T-helper 2 cell (primary cell): ENCODE measurements at places on chromosomes 2 and 18.

GRCh38 chr2:29063056-29063455 is 11.3 kb downstream of the PCARE start:
- no peak for DNase-seq

DNA sequence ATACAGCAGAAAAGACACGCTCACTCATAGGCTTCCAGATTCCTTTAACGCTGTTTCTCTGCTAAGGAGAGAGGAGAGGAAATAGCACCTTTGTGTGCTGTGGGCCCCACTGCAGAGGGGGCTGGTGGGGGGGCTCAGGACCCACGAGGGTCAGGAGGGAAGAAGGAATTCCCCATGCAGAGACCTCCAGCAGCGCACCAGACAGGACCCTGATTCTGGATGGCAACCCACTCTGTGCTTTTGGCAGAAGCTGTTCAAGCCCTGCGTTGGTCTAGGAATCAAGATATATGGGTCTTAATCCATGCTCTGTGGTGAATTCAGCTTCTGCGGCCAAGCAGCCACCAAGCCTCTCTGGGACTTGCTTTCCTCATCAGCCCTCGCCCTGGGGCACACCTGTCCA is 31.0 kb downstream of the MYCN start:
- no peak for DNase-seq

DNA sequence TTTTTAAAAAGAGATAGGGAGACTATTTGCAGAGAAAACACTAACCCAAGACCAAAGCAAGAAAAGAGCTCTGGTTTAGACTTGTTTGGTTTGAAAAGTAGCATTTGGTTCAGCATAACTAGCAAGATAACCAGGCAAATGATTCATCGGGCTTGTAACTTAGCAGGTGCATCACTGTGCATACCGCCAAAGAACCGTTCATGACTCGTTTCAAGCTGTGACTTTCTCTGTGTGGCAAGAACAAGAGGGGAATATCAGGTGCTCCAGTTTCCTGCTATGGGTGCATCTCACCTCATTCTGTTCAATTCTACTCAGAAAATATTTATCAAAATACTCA is 244.9 kb downstream of the ETAA1 start:
- no peak for DNase-seq

DNA sequence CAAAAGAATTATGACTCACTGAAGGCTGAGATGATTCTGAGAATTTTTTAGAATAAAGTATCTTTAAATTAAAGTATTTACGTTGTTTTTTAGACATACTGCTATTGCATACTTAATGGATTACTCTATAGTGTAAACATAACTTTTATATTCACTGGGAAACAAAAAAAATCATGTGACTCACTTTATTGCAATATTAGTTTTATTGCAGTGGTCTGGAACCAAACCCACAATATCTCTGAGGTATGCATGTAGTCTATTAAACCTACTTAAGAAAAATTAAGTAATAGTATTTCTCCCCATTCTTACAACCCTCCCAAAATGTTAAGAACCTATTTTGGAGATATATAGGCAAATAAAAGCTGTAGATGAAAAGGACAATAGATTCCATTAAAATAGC is 142.9 kb upstream of the ZNF521 start:
- no peak for DNase-seq

GRCh38 chr18:28576941-28577340 is 400.0 kb upstream of the CDH2 start:
- no peak for DNase-seq

DNA sequence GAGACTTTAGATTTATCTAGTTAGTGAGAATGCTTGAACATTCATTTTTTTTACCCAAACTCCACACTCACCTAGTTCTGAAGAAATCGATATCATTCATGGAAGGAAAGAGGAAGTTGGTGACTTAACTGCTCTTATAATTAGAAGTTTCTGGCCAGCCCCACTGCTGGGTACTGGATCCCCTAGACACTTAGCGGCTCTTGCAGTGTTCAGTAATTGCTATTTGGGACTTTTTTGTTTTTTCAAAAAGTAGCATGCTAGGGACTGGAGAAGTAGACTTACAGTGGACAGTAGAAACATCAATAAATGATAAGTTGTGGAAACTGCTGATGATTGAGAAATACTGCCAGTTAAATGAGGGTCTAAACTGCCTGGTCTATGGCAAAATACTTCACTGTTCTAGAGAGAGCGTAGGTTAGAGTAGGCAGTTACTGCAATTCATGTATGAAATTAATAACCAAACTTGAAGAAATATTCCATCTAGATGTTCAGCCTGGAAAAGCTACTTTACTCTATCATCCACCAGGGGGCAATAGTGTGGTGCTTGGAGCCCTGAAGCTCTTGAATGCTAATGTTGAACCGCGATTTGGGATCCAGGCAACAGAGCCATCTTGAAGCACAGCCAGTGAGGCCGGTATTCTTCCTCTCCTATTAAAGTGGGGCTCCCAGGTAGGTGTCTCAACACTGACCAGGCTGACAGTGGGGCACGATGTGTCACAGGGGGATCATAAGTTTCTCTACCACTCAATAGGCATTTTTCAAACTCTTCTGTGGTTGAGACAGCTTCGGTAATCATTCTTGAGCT is 146.1 kb upstream of the SESTD1 start:
- DNase-seq: no peak

DNA sequence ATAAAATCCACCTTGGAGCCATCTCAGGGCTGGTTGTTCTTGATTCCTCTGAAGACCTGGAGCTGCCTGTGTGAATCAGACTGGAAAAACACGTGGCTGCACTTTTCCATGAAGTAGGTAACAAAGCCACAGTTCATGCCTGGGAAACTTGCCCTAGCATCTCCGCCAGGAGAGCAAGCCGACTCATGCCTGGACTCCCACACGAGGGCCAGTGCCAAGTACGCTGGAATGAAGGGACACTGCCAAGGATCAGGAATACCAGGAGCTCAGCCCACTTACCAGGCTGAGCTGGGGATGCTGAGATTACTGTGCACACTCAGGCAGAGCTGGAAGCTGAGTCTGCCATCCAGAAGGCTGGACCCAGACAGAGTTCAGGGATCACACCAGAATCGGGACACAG is 10.9 kb upstream of the FHL2 start:
- no peak for DNase-seq

DNA sequence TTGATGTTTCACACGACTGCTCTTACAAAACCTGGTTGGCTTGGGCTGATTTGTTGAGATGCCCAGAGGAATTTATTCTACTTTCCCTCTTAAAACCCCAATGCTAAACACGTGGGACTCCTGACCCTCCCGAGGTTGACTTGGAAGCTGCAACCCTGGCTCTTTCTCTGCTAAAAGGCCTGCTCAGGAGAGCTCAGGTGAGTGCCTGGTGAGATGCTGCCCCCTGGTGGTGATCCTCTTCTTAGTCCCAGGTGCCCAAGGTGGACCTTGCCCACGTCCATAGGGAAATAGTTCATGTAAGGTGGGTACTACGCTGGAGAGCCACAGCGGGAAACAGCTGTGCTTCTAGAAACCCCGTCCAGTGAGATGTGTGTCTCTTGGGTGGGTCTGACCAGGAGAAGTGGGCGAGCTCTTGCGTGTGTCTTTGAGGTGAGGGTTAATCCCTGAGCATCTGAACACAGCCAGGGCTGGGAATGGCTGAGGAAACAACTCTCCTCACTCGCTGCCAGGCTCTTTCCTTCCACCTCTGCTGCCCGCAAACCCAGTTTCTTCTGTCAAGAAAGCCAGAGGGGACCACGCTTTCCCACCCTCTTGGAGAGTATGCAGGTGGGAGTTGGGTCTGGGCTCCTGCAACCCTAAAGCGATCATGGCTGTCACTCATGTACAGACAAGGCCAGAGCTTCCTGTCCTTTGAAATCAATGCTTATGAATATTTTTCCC is 25.5 kb upstream of the PXDN start:
- no peak for DNase-seq

DNA sequence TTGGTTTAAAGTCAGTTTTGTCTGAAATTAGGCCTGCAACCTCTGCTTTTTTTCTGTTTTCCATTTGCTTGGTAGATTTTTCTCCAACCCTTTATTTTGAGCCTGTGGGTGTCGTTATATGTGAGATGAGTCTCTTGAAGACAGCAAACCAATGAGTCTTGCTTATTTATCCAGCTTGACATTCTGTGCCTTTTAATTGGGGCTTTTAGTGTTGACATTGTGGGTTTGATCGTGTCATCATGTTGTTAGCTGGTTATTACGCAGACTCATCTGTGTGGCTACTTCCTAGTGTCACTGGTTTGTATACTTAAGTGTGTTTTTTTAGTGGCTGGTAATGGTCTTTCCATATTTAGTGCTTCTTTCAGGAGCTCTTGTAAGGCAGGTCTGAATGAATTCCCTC is 18.8 kb downstream of the TMEM87B start:
- DNase-seq: no peak

GRCh38 chr18:24609254-24609653 is 148.8 kb downstream of the HRH4 start:
- DNase-seq: no peak

DNA sequence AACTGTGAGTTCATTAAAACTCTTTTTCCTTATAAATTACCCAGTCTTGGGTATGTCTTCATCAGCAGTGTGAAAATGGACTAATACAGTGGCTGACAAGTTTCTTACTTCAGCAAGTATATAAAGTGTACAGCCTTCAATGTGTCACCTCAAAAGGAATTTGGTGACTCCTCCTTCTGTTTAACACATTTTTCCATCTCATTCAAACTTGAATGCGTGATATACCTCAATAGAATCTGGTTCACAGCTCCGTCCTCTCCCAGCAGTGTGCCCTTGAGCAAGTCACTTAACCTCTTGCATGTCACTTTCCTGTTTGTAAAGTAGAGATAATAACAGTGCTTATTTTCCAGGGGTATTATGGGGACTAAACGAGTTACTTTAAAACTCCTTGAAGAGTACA is 159.6 kb downstream of the CCBE1 start:
- no peak for DNase-seq

DNA sequence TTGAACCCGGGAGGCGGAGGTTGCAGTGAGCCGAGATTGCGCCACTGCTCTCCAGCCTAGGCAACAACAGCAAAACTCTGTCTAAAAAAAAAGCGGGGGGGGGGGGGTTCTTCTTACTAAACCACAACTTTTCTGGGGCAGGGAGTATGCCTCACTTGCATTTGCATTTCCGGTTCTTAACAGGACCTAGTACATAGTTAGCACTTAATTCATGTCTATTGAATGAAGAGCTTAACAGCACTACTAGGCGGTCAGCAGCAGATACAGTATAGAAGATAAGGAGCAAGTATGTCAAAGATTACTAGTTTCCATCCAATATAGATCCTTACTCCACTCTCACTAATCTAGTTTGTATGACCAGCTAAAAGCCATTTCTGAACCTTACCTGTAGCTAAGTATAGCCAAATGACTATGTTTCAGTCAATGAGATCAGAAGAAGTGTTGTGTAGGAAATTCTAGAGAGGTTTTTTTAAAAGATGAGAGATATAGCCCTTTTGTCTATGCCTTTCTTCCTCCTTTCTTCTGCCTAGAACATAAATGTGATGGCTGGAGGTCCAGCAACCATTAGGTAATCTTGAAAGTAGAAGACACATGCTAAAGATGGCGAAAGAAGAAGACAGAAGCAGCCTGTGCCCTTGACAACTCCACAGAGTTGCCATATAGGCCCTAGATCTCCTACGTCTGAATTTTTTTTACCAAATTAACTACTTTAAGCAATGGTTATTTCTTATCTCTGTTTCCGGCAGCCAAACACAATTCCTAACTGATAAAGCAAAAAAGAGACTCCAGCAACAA is 11.3 kb downstream of the HYCC2 start:
- no peak for DNase-seq

GRCh38 chr2:241459520-241459919 is 48.9 kb downstream of the STK25 start:
- DNase-seq: no peak

DNA sequence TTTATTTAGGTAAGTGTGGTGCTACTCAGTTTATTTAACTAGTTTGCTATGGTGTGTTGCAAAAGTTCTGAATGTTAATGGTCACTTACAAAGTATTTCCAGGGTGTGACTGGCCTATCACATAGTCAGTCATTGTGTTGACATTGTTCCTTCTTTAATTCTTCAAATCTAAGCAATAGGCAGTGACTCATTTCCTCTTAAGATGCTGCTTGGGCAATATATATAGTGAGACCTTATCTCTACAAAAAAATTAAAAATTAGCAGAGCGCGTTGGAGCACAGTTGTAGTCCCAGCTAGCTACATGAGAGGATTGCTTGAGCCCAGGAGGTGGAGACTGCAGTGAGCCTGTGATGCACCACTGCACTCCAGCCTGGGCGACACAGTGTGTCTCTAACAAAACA is 5.8 kb upstream of the CCDC88A start:
- DNase-seq: no peak
